ENCODE measurements at places on chromosomes 12 and 14.

DNA sequence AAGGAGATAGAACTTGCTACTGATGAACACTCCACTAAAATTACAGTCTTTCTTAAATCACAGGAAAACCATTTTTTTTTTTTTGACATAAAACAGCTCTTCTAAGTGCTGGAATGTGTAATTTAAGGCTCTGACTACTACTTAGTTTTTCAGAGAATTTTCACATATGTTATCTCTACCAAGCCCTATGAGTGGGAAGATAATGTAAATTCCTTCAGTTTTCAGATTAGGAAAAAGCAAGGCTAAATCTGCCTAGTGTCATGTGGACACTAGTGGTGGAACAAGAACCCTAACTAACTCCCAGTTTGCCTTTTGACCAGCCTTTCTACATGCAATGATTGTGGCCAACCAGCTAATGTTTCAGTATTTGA is 37.3 kb upstream of the CSRP2 start:
- DNase-seq, result no peak

DNA sequence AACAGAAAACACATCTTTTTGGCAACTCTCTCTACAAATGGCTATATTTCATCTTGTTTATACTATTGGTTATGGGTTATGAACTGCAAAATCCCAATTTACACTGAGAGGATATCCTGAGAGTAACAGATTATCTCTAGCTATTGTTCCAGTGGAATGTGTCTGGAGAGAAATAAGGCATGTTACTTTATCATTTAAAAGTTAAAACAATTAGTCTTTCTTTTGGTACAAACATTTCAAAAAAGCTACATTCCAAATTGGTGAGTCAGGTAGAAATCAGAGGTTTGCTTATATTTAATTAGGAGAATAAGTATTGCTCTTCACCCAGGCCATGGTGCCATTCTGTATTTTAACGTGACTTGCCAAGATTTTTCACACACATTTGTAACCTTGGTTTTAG is 411.6 kb downstream of the CCER1 start:
- no peak for DNase-seq

DNA sequence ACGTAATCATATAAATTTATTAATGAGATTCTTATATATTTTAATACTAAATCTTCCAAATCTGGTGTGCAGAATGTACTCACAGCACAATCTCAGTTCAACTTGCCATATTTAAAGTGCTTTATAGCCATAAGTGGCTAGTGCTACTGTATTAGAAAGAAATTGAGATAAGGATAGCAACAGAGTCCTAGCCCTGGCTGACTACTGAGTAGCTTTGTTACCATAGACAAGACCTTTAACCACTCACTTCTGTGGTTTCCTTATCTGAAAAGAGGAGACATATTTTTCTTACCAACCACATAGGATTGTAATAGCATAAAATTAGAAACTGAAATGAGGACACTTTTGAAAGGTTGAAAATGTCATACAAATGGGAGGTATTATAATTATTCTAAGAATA is 2.0 kb upstream of the CHURC1 start:
- no peak for DNase-seq

GRCh38 chr12:68508576-68508975 is 102.1 kb upstream of the RAP1B start:
- DNase-seq, result no peak

Data from CD4-positive, alpha-beta T cell (primary cell).